ENCODE measurements at places on chromosomes 6 and 20.

DNA sequence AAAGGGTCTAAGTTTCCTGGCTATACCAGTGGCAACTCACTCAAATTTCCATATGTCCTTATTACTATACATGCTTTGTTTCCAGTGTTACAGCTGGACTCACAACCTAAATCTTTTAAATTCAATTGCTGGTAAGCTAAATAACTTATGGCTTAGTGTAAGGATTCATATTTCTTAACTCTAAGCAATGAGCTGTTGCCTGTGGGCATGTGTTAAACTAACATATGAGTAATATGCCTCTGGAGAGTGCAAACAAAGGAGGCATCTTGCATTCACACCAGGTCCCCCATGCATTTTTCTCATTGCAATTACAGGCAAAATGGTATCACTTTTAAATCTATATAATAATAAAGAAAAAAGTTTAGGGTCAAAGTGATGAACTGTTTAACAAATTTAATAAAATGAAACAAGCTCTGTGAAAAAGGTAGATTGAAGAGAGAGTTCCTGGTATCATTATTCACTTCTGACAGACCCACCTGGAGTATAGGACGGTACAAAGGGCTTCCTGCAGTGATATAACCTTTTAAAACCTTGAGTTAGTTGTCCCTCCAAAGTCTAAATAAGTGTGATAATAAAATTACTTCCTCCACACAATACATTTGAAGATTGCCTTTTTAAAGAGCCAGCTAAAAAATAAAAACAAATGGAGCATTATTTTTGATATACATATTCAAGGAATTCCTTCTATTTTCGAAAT, 57.6 kb upstream of the HMGCLL1 start:
- no peaks in the 10 kb centered on the region for H3K36me3 ChIP-seq
- H3K4me1 ChIP-seq = peaks cover 3% of the 10 kb centered on the region
- no peak overlapping the region for H3K27ac ChIP-seq
- H3K4me3 ChIP-seq = no peak overlapping the region
- H3K27me3 ChIP-seq = no peaks in the 10 kb centered on the region

DNA sequence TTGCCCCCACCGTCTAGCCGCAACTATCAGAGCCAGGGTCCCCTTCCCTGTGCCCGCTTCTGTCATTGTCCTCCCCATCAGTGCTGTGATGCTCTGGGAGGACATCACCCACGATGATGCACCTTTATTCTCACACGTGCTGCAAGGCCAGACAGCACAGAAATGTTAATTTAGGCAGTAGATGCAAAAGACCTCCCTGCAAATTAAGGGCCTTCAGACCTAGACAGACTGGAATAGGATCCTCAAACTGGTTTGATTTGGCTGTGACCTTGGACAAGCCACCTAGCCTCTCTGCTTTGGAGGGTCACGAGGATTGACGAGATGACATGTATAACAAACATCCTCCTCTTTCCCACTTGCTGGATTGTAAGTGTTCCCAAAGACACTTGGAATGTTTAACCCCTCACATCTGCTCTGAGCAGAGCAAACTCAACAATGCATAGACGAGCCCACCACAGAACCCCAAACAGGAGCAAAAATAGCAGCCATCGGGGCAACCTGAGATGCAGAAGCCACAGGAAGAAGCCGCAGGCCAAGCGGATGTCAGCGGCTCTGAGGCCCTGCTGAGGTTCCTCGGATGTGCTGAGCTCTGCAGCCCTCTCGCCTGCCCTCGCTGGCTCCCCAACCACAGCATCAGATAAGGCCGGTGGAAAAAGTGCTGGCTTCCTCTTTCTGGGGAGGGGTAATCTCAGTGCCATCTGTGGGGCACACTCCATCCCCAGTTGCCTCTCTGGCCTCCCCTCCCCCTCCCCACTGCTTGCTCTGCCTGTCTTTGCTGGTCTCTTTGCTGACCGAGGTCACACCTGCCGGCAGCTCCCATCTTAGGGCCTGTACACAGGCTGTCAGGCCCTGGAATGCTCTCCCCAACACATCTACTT, 35.3 kb downstream of the TOX2 start:
- peaks cover 20% of the 10 kb centered on the region for H3K27me3 ChIP-seq
- no peak for DNase-seq
- H3K4me3 ChIP-seq = no peak overlapping the region
- H3K36me3 ChIP-seq = no peaks in the 10 kb centered on the region

DNA sequence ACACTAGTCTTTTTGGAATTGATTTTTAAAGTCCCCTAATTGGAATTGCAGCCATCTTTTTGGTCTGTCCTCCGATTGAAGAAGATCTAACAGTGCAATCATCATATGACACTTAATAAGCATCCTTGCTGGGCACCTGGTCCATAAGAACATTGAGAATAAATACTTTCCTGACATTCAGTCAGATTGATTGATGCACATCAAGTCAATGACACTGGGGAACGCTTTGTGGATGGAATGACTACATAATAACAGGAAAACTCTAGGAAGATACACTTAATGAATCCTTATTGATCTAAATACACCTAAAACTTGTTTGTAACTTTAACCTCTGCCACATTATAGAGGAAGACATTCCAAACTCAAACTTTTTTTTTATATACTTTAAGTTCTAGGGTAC, 255.7 kb downstream of the PRKN start:
- H3K4me1 ChIP-seq = no peaks in the 10 kb centered on the region
- H3K27me3 ChIP-seq = no peaks in the 10 kb centered on the region

GRCh38 chr6:28929887-28930620, 6.3 kb upstream of the TRIM27 start:
- H3K36me3 ChIP-seq = no peaks in the 10 kb centered on the region
- no peaks in the 10 kb centered on the region for H3K27me3 ChIP-seq
- no peak overlapping the region for H3K4me3 ChIP-seq

GRCh38 chr6:151891524-151891923, 84.0 kb downstream of the ESR1 start:
- no peaks in the 10 kb centered on the region for H3K36me3 ChIP-seq
- H3K4me1 ChIP-seq = no peaks in the 10 kb centered on the region
- H3K27me3 ChIP-seq = no peaks in the 10 kb centered on the region
- no peak overlapping the region for H3K4me3 ChIP-seq
- DNase-seq = no peak

GRCh38 chr20:41567615-41568014, 50.6 kb downstream of the CHD6 start:
- H3K27me3 ChIP-seq = no peaks in the 10 kb centered on the region
- H3K4me3 ChIP-seq = no peak overlapping the region
- peaks cover 2% of the 10 kb centered on the region for H3K36me3 ChIP-seq
- no peak overlapping the region for H3K27ac ChIP-seq

- H3K27ac ChIP-seq = no peak overlapping the region
- H3K36me3 ChIP-seq = no peaks in the 10 kb centered on the region
- H3K27me3 ChIP-seq = no peaks in the 10 kb centered on the region
- H3K4me3 ChIP-seq = no peak overlapping the region
Measured at GRCh38 chr6:77010931-77011542, 452.3 kb downstream of the HTR1B start.
